Activated CD4-positive, alpha-beta memory T cell treated with anti-CD3 and anti-CD28 coated beads, Interleukin-2, amount 10 ng/mL, durations not matched to agents 7 days and 5 days (primary cell): ENCODE measurements at places on chromosomes 3 and 15.

- H3K4me3 ChIP-seq, result no peak overlapping the region
- DNase-seq, result no peak
- no peaks in the 10 kb centered on the region for H3K27me3 ChIP-seq
- no peaks in the 10 kb centered on the region for H3K4me1 ChIP-seq
These were observed 513.4 kb downstream of the FHIT start for GRCh38 chr3:60737633-60738399.

GRCh38 chr15:51992953-51993352 is 21.4 kb upstream of the LEO1 start:
- no peaks in the 10 kb centered on the region for H3K27me3 ChIP-seq
- no peak overlapping the region for H3K4me3 ChIP-seq
- H3K36me3 ChIP-seq, result no peaks in the 10 kb centered on the region
- no peaks in the 10 kb centered on the region for H3K4me1 ChIP-seq
- no peak for DNase-seq

GRCh38 chr3:76097589-76097969 is 312.2 kb upstream of the ZNF717 start:
- no peak overlapping the region for H3K27ac ChIP-seq
- no peaks in the 10 kb centered on the region for H3K36me3 ChIP-seq
- H3K4me1 ChIP-seq, result no peaks in the 10 kb centered on the region
- no peak for DNase-seq
- H3K4me3 ChIP-seq, result no peak overlapping the region

- no peaks in the 10 kb centered on the region for H3K36me3 ChIP-seq
- H3K4me3 ChIP-seq, result no peak overlapping the region
- no peak for DNase-seq
- no peaks in the 10 kb centered on the region for H3K4me1 ChIP-seq
- no peak overlapping the region for H3K27ac ChIP-seq
These were observed 331.4 kb upstream of the WNT5A start for GRCh38 chr3:55818485-55818884.

GRCh38 chr15:98881526-98882520 is 125.8 kb downstream of the PGPEP1L start:
- no peak overlapping the region for H3K4me3 ChIP-seq
- no peaks in the 10 kb centered on the region for H3K36me3 ChIP-seq
- H3K4me1 ChIP-seq, result no peaks in the 10 kb centered on the region
- no peak overlapping the region for H3K27ac ChIP-seq
- H3K27me3 ChIP-seq, result no peaks in the 10 kb centered on the region
